ENCODE measurements at places on chromosomes 13 and 19. TPM values are rescaled to one million over a fixed set of nuclear protein-coding genes. Genes with fewer than 3 reads are reported as not detected.

Gene ZNF14
- 8.4 TPM for total RNA-seq

Gene ZNF565
- 8.7 TPM for total RNA-seq

Gene CCL25
- not detected for total RNA-seq

Gene CRB3
- 79.3 TPM for total RNA-seq

Gene BEST2
- total RNA-seq, result not detected

Gene TNNI3
- total RNA-seq, result 0.34 TPM

Gene SIAH3
- total RNA-seq, result not detected

Gene APC2
- total RNA-seq, result 0.14 TPM

Gene MEDAG
- not detected for total RNA-seq

Gene ATP5F1D
- 6.5 TPM for total RNA-seq

Gene POSTN
- total RNA-seq, result 1.0 TPM

Gene PCDH17
- not detected for total RNA-seq

Gene ACP5
- total RNA-seq, result 8.9 TPM

Gene KASH5
- not detected for total RNA-seq

Gene ZNF382
- 4.1 TPM for total RNA-seq

Gene ABHD17A
- 40.0 TPM for total RNA-seq

Gene RFPL4AL1
- not detected for total RNA-seq

Gene EXOC3L2
- total RNA-seq, result not detected

Gene BCL2L12
- total RNA-seq, result 4.4 TPM

Gene HCN2
- 1.3 TPM for total RNA-seq

Gene VSTM1
- not detected for total RNA-seq

Gene PRKACA
- total RNA-seq, result 34.0 TPM

Gene RAB3D
- 131 TPM for total RNA-seq

Gene USF2
- total RNA-seq, result 90.3 TPM

Gene CYP2F1
- not detected for total RNA-seq

Gene MAP4K1
- not detected for total RNA-seq

Gene MYBPC2
- total RNA-seq, result not detected

Gene ZNF555
- 8.8 TPM for total RNA-seq

Gene PDX1
- not detected for total RNA-seq

Gene HSH2D
- total RNA-seq, result 0.43 TPM

Gene NLRP7
- not detected for total RNA-seq

Gene RASAL3
- total RNA-seq, result not detected

Gene SYCN
- not detected for total RNA-seq

Gene LRRC63
- not detected for total RNA-seq

Gene LILRA6
- not detected for total RNA-seq

Gene UGGT2
- 49.0 TPM for total RNA-seq

Gene MTUS2
- under 0.01 TPM for total RNA-seq

Gene ZNF682
- 2.1 TPM for total RNA-seq

Gene SLAIN1
- total RNA-seq, result 0.28 TPM

Gene ABCC4
- total RNA-seq, result 4.5 TPM

Gene SH2D3A
- 56.4 TPM for total RNA-seq

Gene UNC13A
- 0.14 TPM for total RNA-seq

Gene KLF5
- total RNA-seq, result 79.6 TPM

Gene ZNF730
- total RNA-seq, result not detected

Gene ATP4B
- total RNA-seq, result not detected

Gene ADAMTSL5
- 3.1 TPM for total RNA-seq

Gene KIR2DL4
- not detected for total RNA-seq

Gene MED25
- total RNA-seq, result 7.9 TPM

Gene C2CD4C
- 0.21 TPM for total RNA-seq

Gene GPR12
- not detected for total RNA-seq

Gene FOXA3
- total RNA-seq, result not detected

Gene NANOS3
- total RNA-seq, result 0.14 TPM

Gene ZSCAN1
- not detected for total RNA-seq

Gene SOX1
- not detected for total RNA-seq

Measured in nasal cavity respiratory epithelium epithelial cell of viscerocranial mucosa (primary cell).